Brain microvascular endothelial cell (primary cell): ENCODE measurements at places on chromosomes 2 and 18.

GRCh38 chr18:68604256-68604655, 110.7 kb downstream of the TMX3 start:
- no peak for DNase-seq

DNA sequence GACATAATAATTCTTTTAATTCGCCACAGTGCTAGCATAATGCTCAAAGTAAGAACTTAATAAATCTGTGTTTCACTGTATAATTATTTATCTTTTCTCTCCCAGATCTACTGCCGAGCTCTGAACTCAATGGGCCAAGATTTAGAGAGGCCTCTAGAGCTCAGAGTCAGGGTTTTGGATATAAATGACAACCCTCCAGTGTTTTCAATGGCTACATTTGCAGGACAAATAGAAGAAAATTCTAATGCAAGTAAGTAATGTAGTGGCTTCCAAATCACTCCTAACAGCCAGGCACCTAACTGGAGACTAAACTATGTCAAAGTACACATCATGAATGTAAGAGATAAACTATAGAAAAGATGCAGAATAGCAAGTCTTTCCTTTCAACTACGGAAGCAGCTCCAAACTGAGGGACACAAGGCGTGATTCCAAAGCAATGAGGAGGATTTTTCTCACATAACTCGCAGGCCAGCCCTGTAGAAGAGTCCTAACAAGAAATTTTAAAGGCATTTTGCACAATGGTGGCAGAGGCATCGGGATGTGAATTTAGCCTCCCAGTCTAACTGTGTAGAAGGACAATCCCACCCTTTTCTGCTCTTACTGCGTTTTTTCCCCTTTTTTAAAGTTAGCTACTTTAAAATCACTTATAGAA, 12.0 kb downstream of the DSG1 start:
- DNase-seq: no peak

- no peak for DNase-seq
Measured at GRCh38 chr2:61272421-61273070, 110.6 kb downstream of the C2orf74 start.

DNA sequence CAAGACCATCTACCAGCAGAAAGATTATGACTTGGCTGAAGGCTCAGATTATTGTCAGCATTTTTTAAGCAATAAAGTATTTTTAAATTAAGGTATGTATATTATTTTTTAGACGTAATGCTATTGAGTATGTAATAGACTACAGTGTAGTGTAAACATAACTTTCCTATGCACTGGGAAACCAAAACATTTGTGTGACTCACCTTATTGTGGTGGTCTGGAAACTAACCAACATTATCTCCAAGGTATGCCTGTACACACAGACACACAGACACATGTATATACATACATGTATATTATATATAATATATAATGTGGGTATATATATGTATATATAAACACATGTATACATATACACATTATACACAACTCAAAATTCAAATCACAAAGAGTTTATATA, 9.1 kb upstream of the TMEFF2 start:
- no peak for DNase-seq

DNA sequence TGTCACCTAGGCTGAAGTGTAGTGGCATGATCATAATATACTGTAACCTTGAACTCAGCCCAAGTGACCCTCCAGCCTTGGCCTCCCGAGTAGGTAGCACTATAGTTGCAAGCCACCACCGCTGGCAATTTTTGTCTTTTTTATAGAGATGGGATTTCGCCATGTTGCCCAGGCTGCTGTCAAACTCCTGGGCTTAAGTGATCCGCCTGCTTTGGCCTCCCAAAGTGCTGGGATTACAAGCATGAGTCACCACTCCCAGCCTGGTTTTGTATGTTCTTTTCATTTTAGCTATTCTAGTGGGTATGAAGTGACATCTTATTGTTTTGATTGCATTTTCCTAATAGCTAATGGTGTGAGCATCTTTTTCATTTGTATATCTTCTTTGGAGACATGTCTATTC, 11.3 kb upstream of the EXOC6B start:
- peak; percentile 49 for DNase-seq

DNA sequence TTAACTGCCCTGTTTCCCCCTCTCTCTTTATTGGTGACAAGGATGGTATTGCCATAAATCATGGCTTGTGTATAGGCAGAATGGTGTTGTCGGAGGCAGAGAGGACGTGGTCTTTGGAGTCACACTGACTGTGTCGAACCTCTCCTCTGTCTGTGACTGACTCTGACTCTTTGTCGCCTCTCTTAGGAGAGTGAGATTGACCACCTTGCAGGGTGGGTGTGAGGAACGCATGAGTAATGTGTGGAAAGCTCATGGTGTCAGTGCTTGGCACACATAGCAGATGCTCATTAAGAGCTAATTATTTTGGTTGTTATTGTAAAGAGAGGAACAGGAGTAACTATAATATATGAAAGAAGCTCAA, 145.6 kb downstream of the TTC27 start:
- no peak for DNase-seq

- peak; percentile 97 for DNase-seq
Measured at GRCh38 chr18:6747646-6748045, 18.1 kb downstream of the ARHGAP28 start.

DNA sequence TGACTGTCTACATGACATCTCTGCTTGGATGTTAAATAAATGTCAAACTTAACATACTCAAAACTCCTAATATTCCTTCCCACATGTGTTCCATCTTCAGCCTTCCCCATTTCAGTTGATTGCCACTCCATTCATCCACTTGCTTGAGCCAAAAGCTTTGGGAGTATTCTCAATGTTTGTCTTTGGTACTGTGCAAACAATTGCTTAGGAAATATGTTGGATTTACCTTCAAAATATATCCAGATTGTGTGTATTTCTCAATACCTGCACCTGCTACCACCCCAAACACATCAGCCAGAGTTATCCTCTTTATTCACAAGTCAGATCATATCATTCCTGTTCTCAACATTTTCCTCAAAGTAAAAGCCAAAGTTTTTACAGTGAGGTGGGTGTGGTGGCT, 350.3 kb upstream of the FAM98A start:
- no peak for DNase-seq
